ENCODE measurements at places on chromosomes 13 and 19.

GRCh38 chr13:30647420-30647819, 29.7 kb downstream of the USPL1 start:
- no peak for DNase-seq

DNA sequence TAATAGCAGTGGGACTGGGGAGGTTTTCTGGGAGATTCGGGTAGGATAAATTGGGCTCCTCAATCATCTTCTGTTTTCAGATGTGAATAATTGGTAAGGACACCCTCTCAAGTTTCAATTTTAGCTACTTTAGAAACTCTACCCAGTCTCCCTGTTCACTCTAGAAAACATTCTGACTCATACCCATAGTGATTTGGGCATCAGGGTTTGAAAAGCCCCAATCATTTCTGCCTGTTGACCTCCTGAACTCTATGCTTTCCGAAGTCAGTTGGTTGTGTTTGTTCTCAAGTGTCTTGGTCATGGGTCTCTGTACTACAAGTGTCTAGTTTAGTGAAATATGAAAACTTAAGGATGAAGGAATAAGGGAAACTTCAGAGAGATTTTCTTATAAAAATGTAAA, 911.3 kb upstream of the GPC6 start:
- no peak for DNase-seq

GRCh38 chr13:99312493-99312883, 5.3 kb upstream of the GPR183 start:
- DNase-seq: no peak

DNA sequence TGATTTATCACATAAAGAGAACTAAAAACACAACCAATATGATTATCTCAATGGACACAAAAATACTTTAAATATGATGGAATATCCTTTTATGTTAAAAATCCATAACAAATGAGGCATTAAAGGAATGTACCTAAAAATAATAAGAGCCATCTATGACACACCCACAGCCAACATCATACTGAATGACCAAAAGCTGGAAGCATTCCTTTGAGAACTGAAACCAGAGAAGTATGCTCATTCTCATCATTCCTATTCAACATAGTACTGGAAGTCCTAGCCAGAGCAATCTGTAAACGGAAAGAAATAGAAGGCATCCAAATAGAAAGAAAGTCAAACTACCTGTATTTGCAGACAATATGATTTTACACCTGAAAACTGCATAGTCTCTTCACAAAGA, 671.0 kb downstream of the SLITRK1 start:
- no peak for DNase-seq

DNA sequence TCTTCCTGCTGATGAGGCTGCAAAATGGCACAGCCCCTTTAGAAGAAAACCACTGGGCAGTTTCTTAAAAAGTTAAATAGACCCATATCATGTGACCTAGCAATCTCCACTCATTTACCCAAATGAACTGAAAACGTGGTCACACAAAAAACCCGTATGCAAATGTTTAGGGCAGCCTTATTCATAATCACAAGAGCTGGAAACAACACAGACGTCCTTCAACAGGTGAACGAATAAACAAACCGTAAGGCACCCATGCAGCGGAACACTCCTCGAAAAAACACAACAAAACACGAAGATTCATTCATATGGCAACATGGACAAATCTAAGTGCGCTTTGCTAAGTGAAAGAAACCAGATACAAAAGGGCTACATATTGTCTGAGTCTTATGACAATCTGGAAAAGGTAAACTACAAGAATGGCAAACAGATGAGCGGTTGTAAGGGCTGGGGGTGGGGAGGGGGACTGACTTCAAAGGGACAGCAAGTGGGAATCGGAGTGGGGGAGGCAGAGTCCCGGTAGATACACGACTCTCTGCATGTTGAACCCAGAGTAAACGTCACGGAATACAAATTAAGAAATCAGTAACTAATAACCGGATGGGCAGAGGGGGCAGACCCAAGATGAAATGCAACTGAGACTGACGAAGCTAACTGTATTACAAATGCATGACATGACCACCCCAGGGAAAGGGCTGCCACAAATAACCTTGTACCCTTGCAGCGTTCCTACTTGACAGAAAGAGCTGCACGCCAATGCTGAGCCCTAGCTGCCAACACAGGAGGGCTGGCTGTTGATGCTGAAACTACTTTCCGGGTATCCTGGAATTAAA, 33.4 kb downstream of the MLLT1 start:
- no peak for DNase-seq

- DNase-seq: no peak
These were observed 929.0 kb downstream of the SLITRK6 start for GRCh38 chr13:84870190-84870589.

GRCh38 chr13:83450591-83450990, 431.7 kb downstream of the SLITRK1 start:
- no peak for DNase-seq

All from NCI-H526 treated with DMSO at 0.1 percent for 48 hours (cell line).